ENCODE measurements at places on chromosomes 1 and 21.

DNA sequence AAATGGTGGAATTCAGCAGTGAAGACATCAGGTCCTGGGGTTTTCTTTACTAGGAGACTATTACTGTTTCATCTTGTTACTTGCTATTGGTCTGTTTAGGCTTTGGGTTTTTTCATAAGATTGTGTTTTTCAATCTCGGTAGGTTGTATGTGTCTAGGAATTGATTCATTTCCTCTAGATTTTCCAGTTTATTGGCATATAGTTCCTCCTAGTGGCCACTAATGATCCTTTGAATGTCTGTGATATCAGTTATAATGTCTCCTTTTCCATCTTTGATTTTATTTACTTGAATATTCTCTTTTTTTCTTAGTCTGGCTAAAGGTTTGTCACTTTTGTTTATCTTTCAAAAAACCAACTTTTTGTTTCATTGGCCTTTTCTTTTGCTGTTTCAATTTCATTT lies 233.0 kb downstream of the RWDD3 start:
- no peak for DNase-seq

GRCh38 chr1:3711381-3711779 lies 40.9 kb upstream of the CCDC27 start:
- DNase-seq: no peak

- no peak for DNase-seq
Observed at GRCh38 chr1:65027666-65028358, 61.5 kb upstream of the JAK1 start.

DNA sequence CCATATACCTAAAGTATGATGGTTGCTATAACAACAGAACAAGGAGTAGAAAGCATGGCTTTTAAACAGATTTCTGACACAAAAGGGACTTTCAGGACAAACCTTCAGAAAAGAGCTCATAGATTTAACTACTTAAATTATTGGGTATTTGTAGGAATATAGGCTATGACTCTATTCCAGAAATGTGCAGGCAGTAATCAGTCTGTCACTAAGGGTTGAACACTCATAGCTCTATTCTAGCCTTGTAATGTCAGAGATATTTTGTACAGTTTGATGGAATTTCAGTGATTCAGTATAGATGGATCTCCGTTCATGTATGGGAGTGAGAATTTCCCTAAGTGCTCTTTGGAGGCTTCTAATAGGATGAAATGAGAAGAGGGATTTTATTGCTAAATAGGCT lies 82.8 kb downstream of the EXTL2 start:
- DNase-seq: no peak

- DNase-seq: no peak
Observed at GRCh38 chr1:51581238-51581637, 35.7 kb upstream of the OSBPL9 start.

DNA sequence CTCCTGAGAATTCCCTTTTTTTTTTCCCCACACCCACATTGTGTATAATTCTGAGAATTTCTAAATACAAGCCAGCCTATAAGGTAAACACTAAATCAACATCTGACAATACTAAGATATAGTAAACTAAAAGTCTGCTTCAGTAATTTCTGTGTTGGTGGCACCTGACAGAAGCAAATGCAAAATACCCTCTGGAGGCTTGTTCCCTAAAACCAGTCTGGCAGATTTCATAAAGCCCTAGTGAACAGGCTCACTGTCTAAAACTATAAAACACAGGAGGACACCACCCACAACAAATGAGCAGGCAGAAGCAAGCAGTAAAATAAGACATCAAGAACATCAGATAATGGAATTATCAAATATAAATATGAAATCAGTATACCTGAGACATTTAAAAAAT lies 11.5 kb downstream of the TRIM33 start:
- DNase-seq: no peak

DNA sequence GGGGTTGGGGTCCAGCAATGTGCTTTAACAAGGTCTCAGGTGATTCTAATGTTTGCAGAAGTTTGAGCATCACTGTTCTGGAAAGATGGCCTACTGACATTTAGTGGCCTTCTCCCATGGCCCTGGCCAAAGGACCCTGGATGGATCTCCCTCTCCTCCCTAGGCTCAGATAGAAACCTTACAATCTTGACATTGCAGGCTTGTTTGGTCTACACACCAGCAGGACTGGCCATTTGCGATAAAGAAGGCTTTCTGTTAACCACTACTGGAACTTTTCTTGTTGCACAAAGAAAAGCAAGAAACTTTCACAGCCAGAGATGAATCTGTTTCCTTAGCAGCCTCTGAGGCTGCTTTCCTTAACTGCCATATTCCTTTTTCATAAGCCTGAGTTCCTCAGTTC lies 6.2 kb downstream of the DNALI1 start:
- DNase-seq: no peak

GRCh38 chr1:2230781-2231531 lies 2.8 kb downstream of the SKI start:
- DNase-seq: no peak

DNA sequence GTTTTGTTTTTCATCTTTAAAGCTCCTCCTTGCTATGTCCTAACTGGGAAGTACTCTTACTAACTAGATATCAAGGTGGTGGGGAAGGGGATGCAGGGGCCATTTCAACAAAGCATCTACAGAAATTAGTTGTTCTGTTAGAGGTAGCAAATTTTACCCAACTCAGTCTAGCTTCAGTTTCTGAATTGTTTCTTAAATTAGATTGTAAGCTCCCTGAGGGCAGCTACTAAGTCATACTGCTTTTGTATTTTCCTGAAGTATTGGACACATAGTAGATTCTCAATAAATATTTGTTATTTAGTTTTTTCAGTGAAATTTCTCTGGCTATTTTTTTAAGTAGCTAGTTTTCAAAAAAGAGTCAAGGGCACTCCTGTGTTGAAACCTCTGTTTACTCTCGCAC lies 1.8 kb downstream of the UBAP2L start:
- DNase-seq: no peak

DNA sequence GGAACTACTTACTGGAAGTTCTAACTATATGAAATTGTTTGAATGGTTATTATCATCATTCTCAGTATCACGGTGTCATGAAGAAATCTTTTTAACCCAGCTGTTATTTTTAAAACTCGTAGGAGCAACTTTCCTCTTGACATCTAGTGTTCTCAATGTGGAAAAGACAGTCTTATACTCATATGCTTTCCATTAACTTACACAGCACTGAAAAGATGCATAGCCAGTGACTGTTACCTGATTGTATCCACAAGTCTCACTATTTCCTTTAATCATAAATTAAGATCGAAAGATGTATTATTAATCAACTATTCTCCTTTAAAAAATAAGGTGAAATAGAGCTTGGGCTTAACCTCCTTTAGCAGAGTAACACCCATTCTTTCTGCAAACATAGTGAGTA lies 59.7 kb upstream of the TNFSF4 start:
- DNase-seq: no peak

DNA sequence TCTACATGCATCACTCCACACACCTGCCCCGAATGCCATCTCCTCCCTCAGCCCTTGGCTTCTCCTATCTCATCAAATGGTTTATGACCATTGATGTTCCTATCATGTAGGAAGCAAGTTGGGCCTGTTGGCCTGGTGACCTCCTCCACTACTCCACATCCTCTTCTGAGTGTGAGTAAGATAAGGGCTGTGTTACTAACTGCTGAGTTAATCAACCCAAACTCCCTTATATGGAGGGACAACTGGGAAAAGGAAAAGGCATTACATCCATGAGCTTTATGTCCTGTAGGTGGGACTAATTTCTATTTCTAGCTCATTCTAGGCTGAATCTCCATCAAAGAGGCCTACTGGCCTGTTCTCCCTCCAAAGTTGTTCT lies 57.6 kb downstream of the WLS start:
- no peak for DNase-seq

DNA sequence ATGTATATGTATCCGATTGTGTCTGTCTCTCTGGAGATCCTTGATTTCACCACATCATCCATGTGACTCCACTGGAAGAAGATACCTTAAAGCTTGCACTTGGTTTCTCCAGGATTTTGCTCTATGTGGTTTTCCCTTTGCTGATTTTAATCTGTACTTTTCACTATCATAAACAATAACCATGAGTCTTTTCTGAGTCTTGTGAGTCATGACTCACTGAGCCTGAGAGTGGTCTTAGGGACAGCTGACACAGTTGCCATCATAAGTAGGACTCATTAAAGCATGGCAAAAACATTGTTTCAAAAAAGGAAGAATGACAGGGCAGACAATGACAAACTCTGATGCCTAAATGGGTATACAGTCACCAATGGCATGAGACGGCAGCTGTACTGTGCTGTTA lies 226.2 kb downstream of the AKT3 start:
- no peak for DNase-seq

DNA sequence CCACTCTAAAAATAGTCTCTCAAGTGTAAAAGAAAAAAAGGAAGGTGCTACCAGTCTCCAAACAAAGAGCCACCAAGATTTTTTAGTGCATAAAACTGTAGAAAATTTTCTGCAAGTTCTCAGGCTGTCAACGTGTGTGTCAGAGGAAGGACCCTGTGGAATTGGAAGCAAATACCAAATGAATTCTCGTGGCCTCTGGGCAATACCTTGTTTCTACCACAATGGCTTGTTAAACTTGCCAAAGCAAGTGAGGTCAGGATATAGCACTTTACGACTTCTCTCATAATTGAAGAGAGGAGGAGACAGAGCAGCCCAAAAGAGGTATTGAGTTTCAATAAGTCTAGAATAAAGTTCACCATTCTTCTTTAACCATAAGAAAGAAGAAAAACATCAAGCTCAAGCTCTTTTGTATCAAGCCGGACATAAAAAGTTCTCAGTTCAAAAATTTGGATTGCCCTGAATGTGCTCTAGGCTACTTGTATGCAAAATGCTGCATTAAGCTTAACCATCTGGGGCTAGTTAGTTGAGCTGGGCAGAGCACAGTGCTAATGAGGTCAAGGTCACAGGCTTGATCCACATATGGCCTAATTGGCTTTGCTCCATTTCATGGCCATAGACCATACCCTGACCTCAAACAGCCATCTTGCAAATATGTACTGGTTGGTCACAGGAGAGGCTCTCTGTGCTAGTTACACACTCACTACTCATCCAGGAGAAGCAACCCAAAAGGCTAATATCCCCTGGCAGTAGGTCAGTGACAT lies 60.5 kb downstream of the TBX15 start:
- no peak for DNase-seq

DNA sequence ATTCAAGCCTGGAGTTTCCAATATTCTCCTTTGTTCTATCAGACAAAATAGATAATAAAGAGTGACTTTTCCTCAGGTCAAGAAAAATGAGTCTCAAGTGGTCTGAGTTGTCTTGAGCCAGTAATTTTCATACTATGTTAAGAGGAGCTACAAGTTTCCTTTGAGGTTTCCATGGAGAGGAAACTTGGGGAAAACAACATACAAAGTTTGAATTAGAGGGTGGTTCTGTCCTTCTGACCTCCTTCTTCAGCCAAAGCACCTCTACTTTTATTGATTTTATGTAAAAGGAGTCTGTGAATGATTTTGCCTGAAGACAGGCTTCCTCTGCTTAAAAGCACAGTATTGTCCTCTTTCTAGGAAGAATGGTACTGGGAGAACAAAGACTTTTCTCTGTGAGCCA lies 497.2 kb upstream of the PKN2 start:
- no peak for DNase-seq

DNA sequence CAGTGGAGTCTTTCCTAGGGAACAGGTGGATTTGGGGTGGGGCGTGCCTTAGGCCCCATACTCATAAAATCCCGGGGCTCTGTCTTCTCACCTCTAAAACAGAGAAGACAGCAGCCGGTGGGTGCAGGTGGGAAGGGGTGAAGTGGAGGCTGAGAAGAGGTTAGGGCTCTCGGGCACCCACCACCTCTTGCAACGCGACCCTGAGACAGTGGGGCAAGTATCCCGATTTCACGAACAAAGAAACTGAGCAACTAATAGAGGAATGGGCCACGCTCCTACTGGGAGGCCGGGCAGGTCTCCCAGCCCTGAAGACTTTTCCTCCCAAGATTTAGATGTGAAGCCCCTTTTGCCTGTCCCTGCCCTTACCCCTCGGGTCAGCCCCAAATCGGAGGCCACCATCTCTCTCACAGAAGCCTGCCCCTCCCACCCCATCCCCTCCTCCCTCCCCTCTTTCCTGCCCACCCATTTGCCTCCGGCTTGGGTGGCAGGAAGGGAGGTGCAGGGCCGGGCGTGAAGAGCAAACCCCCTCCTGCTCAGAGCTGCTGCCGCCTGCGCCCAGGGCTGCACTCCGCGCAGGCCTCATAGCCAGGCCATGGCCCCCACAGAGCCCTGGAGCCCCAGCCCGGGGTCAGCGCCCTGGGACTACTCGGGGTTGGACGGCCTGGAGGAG lies at the start of gene GPR25:
Gene GPR25, plus strand, starts transcription at position 536 of the 670 bp plus-strand sequence. Its CDS starts 57 bp downstream, at position 593.
- no peak for DNase-seq

DNA sequence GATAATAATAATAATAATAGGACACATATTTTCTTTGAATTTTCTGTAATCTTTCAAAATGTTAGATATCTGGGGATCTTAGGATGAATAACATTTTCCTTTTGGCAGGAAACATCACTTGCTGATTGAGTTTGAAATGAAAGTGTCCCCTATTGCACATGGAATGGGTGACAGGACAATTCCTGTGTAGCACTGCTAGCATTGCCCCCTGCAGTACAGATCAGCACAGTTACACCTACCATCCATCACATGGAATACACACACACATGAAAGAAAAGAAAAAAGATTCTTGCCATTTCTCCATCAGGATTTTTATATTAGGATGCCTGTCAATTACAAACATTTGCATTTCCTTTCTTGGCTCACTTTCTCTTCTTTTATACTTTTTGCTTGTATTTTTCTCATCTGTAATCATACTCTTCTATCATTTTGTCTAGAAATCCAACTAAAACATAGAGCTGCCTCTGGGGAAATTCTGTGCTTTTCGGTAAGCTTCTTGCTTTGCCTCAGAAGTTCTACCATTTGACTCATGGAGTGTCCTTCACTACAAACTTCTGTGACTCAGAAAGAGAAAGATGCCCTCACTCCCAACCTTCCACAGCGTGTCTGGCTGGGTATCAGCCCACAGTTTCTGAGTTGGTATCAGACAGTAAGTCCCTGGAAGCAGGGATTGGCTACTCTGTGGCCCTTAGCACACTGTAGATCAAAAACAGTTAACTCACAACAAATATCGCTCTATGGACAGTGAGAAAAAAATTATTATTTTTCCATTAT lies 641.2 kb downstream of the PTPRC start:
- no peak for DNase-seq

DNA sequence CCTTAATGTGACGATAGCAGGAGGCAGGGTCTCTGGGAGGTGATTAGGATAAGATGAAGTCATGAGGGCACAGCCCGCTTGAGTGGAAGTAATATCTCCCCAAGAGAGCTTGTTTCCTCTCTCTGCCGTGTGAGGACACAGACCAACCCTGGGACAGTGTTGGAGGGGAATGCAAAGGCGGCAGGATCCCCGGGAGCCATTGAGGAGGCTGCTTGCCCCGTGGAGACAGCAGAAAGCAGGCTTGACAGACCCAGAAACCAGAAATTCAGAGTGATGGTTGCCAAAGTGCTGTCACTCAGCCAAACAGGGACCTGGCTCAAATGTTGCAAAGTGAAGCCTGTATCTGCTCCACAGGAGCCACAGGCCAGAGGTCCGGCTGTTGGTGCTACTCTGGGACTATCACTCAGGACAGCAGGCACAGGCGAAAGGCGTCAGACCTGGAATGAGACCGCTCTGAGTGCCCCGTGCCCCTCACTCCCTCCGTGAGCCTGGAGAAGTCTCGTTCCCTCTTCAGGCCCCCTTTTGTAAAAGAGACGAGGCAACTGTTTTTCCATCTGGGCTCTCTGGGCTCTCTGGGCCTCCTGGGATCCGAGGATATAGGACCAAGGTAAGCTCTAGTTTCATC lies 96.6 kb upstream of the VANGL1 start:
- DNase-seq: no peak

- DNase-seq: no peak
Observed at GRCh38 chr1:45093334-45093733, 81.3 kb downstream of the UROD start.
